ENCODE measurements at places on chromosomes 13 and 19.

GRCh38 chr19:55115446-55116065 is 1.9 kb downstream of the PPP1R12C start:
- DNase-seq = no peak

GRCh38 chr19:3968556-3969434 is 2.1 kb downstream of the DAPK3 start:
- DNase-seq = peak; percentile 74

GRCh38 chr13:96527497-96527896 is 437.6 kb downstream of the HS6ST3 start:
- no peak for DNase-seq

DNA sequence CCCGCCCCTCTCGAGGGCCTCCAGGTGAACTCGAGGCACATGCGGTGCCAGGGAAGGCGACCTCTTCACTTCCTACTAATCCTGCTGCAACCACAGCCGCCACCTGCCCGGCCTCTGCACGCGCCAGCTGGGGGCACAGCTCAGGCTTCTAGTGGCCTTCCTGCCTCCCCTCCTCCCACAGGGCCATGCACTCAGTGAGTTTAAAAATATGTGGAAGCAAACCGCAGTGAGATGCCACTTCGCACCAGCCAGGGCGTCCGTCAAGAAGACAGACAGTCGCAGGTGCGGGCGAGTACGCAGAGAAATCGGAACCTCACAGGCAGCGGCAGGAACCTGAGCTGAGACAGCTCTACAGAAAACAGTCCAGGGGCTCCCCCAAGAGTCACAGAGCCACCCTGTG is 10.4 kb downstream of the LMNB2 start:
- no peak for DNase-seq

DNA sequence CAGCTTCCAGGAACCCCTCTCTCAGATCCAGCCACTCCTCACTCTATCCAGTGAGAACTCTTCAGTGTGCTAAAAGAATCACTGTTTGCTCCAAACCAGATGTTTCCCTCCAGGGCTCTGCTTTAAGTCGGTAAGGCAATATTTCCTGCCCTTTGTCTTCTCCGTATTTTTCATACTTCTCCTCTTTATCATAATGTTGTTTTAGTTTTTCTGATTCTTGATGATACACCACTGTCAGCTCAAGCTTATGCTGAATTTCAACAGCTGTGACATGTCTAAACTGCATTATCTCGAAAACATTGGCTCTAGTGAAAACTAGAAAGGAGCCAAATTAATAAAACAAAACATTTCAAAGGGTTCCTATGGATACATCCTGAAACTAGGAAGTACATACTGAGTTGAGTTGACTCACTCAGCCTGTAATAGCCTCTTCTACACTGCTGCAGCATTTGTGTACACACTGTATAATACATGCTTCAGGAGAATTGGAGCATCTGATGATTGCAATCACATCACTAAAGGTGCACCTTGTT is 39.8 kb downstream of the GPR180 start:
- no peak for DNase-seq

DNA sequence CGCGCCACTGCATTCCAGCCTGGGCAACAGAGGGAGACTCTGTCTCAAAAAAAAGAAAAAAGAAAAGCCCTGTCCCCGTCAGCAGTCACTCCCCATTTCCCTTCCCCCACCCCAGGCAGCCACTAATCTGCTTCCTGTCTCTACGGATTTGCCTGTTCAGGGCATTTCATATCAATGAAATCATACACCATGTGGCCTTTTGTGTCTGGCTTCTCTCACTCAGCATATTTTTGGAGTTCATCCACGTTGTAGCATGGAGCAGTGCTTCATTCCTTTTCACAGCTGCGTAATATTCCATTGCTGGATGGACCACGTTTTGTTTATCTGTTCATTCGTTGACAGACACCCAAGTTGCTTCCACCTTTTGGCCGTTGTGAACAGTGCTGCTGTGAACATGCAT is 36.1 kb upstream of the KLF2 start:
- no peak for DNase-seq

DNA sequence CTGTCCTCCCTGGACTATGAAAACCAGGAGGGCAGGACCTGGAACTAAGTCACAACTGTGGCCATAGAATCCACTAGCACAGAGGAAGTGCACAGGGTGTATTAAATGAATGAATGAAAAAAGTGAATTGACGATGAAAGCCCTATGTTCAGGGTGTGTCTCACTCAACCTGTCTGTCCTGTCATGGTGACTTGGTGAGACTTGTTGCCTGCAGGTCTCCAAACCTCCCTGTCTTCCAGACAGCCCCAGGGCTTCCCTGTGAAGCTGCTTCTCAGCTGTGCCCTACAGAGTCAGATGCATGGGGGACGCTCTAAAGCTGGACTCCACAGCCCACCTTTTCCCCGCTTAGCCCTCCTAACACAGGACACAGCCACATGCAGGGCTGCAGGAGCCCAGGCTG is 4.8 kb upstream of the IGFL1 start:
- no peak for DNase-seq

DNA sequence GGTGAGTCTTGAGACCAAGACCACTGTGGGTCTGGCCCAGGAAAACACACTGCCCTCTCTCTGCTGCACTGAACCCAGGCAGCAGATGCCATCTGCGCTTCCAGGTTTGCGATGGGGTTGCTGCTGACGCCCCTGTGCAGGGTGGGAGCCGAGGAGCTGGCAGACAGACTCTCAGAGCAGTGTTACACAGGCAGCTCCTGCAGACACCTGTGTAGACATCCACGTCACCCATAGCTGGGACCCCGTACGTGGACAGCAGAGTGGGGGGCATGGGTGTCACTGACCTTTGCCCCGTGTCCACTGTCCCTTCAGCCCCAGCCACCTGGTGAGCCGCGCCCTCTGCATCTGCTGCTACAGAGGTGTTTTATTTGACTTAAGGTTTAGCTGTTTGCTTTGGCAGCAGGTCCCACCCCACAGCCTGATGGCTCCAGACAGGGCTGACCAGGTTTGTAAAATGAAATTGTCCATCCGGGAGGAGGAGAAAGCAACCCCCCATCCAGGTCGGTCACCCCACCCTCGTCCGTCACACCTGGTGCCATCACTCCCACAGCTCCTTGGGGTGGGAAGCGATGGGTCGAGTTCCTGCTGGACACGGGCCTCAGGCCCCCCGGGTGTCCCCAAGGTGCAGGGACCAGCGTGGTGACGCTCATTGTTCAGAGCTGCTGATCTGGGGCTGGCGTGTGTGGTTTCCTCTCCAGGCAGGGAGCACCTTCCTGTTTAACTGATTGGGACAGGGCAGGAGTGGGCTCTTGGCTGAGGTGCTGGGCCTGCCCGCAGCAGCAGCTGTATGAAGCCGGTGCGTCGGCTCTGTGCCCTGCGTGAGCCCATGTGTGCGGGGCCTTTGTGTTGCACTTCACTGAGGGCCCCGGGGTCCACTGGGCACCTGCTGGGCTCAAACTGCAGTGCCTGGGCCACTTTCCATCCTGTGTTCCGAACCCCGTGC is 28.4 kb downstream of the MCF2L start:
- DNase-seq = no peak

- DNase-seq = no peak
Measured at GRCh38 chr13:30382836-30383525, 39.3 kb upstream of the UBE2L5 start.

DNA sequence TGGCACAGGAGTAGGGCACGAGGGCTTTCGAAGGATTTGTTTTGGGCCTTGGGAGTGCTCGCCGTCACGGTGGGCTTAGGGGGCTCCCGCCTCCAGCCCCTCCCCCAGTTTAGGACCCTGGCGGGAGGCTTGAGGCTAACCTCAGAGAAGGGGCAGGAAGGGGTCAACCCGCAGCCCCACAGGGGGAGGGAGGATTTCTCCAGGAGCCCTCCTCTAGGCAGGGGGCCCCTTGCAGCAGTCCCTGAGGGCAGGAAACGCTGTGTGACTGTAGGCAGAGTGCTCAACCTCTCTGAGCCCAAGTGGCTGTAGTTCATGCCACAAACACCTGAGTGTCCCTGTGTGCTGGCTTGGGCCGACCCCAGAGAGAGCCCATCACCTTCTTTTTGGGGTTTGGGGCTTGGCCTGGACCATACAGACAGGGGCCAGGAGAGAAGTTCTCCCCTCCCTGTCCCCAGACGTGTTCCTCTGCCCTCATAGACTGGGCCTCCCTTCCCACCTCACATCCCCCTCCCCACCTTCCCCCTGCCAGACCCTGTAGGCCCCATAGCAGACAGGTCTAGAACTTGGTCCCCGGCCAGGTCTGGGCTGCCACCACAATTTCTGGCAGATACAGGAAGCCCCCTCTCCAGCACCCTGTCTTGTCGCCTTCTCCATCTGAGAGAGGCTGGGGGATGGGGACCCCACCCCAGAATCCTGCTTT is 8.1 kb downstream of the ISYNA1 start:
- DNase-seq = no peak

All from frontal cortex (tissue), 4 donors.